ENCODE measurements at places on chromosomes 4 and X.

- DNase-seq, result no peak
These were observed 8.1 kb downstream of the RTL5 start for GRCh38 chrX:72123471-72124185.

GRCh38 chr4:80180743-80181142 is 16.6 kb upstream of the PRDM8 start:
- no peak for DNase-seq

DNA sequence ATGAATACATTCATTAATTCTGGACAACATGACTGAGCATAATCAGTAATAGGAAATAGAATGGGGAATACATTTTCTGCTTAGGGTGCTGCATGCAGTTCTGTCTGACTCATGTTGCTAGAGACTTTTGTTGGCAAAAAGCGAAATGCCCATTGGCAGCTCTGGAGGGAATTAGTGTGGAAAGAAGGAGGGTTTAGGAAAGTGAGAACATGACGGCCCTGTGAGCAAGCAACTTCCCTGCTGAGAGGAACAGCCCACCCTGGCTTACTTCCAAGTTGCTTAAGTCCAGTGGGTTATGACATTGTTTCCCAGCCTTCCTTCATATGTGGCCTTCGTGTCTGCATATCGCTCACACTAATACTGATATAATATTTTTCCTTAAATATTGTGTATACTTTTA is 13.8 kb downstream of the MAD2L1 start:
- DNase-seq, result no peak

DNA sequence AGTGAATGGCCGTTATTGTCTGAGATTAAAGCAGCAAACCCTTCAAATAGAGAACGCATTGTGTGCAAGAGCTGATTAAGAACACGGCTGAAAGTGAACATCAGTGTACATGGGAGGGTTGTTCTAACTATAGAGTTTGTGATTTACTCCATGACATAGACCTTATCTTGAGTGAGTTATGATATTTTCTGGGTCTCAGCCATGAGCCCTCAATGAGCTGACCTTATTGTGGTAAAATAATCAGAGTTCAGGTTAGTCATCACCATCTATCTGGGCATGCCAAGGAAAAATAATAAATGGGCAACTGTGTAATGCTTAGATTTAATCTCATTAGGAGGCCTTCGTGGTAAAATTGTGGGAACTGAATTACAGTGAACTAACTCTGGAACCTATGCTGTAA is 33.2 kb upstream of the CLDN24 start:
- no peak for DNase-seq

DNA sequence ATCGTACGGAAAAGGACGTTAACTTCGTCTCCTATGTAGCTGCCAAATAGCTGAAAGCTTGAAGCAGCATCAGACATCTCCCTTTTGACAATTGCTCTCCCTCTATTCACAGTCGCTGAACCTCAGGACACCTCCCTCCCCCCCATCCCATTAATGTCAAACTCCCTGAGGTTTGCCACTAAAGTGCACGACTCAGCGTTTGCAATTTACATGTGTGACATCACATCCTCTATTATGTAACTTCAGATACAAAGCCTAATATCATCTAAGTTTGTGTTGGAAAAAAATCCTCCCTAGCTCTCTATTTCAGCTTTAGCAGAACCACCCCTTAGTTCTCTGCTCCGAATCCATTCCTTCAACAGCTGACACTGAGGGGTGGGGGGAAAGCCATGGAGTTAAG is 5.5 kb upstream of the NR3C2 start:
- no peak for DNase-seq

DNA sequence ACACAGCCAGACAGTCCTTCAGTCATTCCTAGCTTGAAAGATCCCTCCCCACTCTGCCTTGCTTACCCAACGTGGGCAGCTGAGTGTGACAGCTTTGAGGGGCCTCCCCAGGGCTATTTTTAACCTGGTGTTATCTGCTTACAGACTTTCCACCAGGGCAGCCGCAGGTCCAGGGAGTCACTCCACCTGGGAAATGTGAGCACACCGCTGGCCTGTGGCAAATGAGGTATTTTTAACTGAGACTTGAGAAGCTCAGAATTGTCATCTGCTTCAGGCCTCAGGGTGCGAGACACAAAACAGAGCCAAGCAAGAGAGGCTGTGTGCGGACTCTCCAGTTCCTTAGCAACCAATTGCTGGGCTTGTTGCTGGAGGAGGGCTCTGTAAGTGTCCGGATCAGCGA is 13.0 kb downstream of the CORIN start:
- DNase-seq, result no peak

- no peak for DNase-seq
These were observed 130.8 kb upstream of the IL1RAPL2 start for GRCh38 chrX:104435249-104435648.

- DNase-seq, result no peak
These were observed 255.7 kb upstream of the PPARGC1A start for GRCh38 chr4:24145591-24145990.

DNA sequence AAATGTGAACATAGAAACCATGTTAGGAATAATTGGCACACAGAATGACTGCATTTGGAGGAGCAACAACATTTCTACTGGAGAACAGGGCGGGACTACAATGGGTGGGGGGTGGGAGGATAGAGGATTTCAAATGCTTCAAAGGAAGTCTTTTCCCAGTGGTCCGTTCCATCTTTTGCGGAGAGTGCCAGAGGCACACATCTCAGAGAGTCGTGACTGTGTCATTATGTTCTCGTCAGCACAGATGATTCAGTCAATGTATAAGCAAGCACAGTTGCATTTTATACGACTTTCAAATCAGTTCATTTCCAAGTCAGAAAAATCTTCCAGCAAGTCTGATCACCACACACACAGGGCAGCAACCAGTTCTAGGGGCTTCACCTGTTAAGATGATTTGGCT is 22.7 kb upstream of the GPR50 start:
- no peak for DNase-seq

DNA sequence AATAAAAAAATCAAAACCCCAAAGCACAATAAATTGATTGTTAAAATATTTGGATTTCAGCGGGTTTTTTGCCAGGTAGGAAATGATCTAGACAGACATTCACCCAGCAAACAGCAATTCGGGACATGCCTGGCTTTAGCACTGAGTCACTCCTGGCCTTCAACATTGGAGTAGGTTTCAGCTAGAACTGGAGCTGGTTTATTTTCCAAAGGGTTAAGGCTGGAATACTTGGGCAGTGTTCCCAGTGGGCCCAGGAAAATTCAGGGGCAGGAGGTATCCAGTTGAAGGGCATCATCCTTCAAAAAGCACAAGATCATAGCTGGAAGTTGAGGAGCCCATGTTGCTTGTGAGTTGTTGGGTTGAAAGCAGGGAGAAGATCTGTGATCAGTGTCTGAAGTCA is 41.0 kb downstream of the TXLNG start:
- no peak for DNase-seq

DNA sequence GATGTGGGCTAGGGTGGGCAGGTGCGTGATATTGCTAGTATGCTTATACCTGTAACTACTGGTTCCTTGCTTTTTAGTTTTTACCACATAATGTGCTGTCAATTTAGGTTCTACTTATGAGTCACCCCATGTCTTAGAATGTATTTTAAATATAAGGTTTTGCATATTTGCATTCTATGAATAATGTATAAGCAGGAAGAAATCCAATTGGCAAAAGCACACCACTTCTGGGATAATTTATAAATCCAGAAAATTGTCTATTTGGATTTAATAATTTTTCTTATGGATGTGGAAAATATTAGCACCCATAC is 421.6 kb downstream of the PCDH7 start:
- no peak for DNase-seq

DNA sequence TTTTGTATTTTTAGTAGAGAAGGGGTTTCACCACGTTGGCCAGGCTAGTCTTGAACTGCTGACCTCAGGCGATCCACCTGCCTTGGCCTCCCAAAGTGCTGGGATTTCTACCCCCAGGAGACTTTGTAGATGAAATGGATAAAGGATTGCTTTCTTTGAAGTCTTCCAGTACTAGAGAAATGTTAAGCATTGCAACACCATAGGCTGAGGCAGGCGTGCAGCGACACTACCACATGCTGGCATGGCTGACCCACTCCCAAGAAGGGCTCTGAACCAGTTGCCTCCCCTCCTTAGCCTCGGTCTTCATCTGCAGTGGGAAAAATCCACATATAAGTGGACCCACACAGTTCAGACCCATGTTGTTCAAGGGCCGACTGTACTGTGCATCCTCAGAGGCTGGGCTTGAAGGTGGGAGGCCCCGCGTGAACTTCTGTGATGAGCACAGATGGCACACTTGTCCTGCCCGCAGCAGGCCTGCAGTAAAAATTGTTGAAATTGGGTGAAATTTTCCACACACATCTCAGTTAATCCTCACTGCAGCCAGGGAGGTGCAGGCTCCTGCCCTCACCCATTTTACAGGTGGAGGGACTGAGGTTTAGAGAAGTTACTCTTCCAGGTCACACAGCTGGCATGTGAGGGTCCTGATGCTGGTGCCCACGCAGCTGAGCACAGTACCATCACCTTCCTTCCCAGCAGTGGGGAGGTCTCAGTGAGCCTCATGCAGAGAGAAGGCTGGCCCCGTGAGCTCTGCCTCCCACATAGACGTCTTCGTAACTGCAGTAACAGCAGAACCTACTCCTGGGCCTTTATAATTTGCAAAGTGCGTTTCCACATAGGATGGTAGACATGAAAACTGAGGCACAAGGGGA is 35.5 kb downstream of the HTRA3 start:
- no peak for DNase-seq

GRCh38 chr4:128347930-128348660 is 60.5 kb upstream of the PGRMC2 start:
- DNase-seq, result no peak

DNA sequence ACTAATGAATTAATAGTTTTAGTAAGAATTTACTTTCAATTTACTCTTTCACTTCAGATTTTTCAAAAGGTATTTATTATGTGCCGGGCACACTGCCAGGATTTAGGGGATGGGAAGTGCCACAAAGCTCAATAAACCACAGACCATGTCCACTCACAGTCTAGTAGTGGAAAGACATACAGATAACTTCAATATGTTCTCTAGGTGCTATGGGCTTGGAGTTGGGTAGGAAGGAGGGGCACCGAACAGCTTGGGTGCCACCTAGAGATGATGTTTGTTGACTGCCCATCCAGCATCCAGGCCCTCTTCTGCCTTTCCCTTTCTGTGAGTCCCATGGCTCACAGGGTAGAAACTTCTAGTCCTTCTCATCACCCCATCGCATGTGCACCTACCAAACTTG is 17.8 kb downstream of the MFAP3L start:
- DNase-seq, result no peak

DNA sequence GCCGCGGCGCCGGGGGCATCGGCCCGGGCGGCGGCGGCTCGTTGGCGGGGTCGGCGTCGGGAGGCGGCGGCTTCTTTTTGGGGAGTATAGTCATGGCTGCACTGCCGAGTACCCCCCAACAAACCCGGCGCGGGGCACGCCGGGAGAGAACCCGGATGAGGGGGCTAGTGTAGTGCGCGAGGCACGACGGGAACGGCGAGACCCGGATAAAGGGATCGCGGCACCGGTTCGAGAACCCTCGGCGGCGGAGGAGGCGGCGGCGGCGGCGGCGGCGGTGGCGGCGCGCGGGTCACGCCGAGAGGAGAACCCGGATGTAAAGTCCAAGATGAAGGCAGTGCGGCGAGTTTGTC is at the start of gene OTUD5:
Gene OTUD5, minus strand, starts transcription at position 131 of the 350 bp plus-strand sequence. Its CDS starts 37 bp downstream, at position 94.
- DNase-seq, result no peak

DNA sequence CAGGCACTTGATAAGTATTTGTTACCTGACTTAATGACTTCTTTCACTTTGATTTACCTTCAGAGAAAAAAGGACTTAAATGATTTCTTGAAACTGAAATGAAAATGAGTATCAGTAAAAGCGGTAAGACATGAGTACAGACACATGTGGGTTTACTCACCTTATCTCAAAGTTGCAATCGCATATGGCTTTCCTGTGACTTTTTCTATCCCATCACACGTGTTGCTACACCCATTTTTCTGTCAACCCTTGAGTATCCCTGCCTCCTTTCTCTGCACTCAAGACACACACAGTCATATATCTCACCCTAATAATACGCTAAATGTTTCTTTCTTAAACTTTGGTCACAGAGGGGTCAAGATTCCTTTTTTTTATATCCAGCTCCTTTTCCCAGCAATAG is 11.0 kb upstream of the ARHGEF38 start:
- no peak for DNase-seq

DNA sequence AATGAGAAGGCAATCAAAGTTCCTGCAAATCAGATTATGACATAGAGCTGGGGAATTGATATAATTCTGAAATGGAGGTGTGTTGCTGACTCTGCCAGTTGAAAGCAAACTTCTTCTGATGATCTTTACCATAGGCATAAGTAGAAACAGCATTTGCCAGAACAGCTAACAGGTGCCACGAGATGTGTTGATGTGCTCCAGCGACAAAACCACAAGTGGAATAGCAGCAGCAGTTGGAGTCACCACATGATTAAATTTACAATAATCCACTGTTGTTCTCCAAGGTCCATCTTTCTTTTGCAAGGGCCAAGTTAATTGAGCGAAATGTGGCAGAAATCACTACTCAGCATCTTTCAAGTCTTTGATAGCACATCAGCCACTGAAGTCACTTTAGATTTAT is 3.7 kb upstream of the OSTC start:
- DNase-seq, result no peak

GRCh38 chr4:26110493-26110892 is 196.5 kb downstream of the SMIM20 start:
- no peak for DNase-seq

DNA sequence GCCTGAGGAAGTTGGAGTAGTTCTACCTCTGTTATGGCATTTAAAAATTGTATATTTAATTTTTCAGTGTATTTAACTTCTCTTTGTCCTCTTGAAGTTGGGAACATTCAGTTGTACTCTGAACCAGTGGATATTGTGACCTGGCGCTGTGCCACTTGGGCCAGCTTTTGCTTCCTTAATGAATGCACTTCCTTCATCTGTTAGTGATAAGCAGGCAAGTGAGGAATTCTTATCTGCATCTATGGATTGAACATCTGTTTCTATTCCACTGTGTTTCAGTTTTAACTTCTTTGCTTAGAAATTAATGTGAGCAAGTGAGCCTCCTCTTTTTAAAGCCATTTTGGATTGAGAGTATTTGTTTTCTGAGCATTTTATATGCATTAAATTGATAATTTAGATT is 128.3 kb downstream of the UCHL1 start:
- no peak for DNase-seq

DNA sequence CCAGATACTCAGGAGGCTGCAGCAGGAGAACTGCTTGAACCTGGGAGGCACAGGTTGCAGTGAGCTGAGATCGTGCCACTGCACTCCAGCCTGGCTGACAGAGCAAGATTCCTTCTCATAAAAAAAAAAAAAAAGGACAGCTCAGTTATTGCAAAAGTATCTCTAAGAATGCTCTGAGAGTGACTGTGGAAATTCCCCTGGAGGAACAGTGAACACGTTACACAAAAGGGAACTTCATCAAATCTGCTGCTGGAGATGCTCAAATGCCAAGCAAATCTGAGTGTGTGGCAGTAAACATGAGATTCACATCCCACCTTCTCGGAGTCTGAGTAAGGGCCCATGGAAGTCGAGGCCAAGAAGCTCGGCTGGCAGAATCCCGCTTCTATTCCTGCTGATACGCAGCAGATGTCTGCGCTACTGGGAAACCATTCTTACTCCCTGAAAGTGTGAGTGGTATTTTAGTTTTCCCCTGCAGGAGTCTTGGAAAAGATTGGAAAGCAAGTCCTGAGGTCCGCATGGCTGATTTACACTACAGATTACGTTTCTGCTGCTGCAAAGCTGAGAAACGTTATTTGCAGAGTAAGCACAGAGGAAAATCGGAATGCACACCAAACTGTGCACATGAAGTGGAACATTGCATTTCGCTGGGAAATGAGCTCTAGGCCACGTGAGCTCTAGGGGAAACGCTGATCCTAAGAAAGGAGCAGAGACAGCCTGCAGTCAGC is 162.9 kb downstream of the NSUN7 start:
- no peak for DNase-seq

- no peak for DNase-seq
These were observed 2.5 kb upstream of the SLC2A9 start for GRCh38 chr4:10023806-10024205.
